ENCODE measurements at places on chromosomes 6 and 20.
A peak's percentile ranks its signal among the peaks of the same experiment; 100 is the strongest.

DNA sequence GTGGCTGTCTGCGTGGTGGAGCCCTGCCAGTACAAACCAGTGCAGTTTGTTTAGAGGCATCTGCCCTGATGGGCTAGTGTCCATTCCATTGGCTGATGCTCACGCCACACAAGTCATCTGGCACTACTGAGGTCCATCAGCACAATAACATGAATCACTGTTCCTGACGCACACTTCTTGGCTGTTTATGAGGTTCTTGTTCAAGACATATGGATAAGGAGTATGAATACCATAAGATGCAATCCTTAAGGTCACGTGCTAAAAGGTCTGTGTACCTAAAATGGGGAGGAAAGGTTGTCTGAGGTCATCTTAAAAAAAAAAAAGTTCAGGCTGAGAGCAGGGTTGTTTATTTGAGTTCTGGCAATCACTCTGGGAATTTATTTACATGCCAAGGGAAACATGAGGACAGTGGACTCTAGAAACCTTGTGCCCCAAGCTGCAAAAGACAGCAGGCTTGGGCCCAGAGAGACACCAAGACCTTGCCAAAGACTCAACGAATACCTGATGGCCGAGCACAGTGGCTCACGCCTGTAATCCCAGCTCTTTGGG is 54.1 kb upstream of the SHLD1 start:
- no peak for DNase-seq

DNA sequence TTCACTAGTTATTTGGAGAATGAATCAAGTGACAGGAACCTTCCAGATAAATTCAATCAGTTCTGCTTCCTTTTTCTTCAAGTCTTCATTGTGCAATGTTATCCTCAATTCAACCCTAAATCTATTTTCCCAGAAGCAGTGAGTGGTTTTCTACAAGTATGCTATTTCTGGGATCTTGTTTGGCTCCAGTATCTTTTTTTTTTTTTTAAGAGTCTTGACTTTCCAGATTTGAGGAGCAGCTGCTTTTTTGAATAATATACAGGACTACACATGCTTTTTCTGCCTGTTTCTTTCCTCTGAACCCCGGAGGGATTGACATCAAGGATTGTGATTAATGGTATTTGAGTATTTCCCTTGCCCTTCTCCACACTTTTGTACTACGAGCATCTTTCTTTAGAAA is 339.2 kb upstream of the JAG1 start:
- DNase-seq, result no peak

DNA sequence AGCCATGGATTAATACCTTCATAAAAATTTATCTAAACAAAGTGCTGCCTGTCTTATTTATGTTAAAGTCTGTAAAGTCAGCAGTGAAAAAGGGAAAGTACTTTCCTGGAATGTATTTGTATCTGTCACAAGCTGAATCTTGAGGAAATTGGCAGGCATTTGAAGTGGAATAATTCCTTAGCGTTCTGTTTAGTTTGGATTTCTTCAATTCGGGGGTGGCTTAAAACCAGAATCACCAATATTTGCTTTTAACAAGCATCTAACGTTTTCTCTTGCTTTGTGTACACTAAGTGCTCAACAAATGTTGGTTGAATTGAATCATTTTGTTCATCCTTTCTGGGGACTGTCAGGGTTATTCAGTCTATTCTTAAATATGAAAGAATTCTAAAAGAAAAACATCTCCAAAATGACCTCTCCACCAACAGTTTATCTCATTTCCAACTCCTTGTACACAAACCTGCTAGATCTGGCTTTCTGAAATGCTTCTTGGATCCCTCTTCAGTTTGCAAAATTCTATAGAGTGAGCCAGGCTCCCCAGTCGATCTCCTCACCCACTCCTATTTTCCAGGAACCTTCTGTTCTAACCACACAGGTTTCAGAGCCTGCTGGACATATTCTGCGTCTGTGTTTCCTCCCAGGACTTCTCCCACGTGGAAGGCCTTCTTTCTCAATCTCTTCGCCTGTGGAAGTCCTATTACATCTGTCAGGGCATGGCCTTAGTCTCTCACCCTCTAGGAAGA is 2.0 kb upstream of the NPEPL1 start:
- no peak for DNase-seq

DNA sequence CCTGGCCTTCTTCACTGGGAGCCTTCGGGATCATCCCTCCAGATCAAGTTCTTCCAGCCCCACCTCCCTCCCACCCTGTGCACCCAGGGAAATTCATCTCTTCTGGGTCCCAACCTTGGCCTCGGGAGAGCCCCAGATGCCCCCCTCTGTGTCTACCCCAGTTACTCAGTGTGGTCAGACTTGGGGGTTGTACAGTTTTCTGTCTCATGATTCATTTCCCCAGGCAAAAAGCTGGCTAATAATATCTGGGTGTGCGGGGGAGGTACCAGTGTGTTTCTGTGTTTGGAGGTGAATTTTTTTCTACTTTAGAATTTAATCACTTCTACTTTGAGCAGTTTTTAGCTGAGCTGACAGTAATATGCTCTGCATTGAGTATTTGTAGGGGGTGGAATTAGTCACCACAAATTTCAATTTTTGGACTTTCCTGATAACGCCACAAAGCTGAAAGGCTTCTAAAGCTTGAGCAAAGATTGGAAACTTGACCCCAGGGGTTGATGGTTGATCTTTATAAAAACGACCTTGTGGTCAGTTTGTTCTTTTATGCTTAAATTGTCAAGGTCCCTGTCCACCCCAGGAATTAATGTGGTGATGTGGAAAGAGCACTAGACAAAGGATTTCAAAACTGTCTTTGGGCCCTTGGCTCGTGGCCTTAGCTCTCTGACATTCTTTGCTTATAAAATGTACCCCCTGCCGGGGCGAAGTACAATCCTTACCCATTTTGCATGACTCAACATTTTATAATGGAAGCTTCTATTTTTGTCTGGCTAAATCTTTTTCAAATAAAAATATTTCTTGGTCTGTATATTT is 284.7 kb upstream of the TAB2 start:
- DNase-seq, result no peak

- DNase-seq, result no peak
These were observed 53.3 kb downstream of the ISM1 start for GRCh38 chr20:13274275-13274861.

DNA sequence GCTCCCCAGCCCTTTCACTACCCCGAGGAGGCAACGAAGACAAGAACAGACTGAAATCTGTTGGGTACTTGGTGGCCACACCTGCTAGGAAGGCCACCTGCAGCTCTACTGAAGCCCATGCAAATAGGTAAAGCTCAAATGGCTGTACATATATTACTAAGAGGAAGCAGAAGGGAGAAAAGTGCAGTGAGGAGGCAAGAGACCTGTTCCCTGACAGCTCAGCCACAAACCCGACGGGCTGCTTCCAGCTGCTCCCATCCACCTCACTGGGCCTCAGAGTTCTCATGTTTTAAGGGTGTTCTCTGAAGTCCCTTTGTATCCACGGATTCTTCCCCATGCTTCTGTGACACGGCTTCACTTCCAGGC is 24.6 kb downstream of the TRAM2 start:
- DNase-seq, result no peak

GRCh38 chr20:48190757-48191156 is 405.5 kb upstream of the SULF2 start:
- no peak for DNase-seq

DNA sequence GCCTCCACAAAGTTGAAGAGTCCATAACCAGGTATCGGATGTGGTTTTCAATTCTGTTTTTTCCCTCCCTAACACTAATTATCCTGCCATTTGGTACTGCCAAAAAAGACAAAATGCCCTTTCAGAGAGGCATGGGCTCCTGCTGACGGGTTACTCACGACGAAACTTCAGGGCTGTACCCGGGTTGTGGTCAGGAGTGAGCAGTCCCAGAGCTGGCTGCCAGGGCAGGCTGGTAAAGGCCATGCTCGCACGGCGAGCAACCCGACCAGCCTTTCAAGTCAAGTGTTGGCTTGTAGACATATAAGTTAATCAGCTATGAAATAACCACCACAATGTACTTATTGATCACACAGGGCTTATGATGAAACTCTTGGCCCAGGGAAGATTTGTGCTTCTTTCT is 152.5 kb downstream of the FOXC1 start:
- DNase-seq, result no peak

DNA sequence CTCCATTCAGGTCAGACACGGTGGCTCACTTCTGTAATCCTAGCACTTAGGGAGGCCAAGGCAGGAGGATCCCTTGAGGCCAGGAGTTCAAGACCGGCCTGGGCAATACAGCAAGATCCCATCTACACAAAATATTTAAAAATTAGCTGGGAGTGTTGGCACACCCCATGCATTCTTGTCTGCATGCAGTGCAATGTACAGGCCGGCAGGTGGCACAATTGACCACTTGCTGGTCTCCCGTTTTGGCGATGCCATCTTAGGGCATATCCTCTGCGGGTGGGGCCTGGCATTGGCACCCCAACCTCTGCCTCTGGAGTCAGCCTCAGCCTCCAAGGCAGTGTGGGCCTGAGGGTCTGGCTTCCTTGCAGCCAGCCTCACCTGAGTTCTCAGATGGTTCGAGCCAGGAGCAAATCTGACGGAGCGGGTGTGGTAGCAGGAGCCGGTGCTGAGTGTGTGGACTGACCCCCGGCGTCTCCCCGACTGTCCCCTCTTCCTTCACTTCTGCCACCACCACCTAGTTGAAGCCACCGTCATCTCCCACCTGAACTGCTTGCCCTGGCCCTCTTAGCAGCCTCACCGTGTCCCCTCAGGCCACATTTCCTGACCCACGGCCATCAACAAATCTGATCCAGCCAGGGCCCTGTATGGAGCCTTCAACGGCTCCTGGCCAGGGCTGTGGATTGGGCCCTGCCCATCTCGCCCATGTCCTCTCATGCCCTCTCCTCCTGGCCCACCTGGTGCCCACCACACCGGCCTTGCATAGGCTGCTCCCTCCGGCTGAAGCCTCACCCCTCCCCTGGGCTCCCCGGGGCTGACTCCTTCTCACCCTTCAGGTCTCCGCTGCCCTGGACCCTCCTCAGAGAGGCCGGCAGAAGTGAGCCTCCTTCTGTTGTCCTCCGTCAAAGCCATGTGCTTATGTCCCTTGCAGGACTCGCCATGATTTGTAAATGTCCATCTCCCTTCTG is 44.0 kb downstream of the EFCAB8 start:
- peak; percentile 27 for DNase-seq

- DNase-seq, result no peak
These were observed 99.3 kb upstream of the BMP5 start for GRCh38 chr6:55974688-55975087.

DNA sequence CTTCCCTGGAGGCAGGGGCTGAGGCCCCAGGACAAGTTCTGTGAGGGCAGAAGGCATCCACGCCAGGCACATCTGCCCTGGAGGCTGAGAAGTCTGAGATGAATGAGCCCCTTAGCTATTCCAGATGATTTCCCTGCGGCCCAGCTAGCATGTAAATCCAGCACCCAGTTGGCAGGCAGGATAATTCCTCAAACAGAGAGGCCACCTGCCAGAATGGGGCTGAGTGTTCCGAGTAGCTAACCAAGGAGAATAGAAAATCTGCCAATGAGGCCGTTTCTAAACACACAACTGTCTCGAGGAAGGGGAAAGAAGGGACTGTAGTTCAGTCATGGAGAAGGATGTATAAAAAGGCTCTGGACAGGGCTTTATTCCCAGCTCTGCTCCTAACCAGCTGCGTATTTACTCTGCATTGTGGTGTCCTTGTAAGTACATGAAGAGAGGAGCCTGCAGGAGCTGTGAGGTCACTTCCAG is 211.4 kb upstream of the CDYL start:
- no peak for DNase-seq

DNA sequence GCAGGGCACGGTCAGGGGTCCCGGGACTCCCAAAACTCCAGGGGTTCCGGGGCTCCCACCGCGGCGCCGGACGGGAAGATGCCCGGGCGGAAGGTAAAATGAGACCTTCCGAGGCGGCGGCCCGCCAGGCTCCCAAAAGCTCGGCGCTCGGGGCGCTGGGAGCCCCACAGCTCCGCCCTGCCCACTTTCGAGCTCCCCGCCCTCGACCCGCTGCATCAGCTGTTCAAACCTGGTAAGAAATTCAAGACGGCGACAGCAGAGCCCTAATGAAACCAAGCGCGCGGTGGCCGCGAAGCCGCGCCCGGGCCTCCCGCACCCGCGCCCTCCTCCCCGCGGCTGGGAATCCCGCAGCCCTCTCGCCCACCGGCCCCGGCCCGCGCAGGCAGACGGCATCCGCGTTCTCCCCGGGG is 369 bp downstream of the SLC4A11 start:
- peak; percentile 29 for DNase-seq

DNA sequence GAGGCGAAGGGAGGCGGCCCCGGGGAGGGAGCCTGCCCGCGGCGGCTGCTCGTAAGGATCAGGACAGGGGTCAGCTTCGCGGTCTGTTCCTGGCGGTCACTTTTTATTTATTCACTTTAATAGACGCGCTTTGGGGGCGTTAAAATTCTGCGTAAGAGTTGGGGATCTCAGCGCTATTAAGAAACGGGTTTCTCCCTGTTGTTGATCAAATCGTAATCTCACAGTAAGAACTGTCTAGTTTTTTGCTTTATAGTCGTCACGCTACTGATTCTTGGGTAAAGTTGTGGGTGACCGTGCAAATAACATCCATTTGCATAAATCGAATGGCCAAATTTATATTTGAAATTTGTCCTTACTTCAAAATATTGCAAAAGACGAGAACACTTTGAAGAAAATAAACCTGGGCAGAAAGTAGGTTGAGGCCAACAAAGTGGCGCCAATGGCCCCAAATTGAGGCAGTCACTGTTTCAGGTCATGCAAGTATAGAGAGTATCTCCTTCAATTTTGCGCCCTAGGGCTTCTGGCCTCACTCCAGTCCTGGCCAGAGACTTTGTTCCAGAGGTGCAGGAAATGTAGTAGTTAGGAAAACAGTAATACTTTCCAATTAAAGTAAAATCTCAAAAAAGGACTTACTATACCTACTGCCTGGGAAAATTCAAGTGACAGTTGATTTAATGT is 963 bp upstream of the RMND1 start:
- DNase-seq, result no peak

DNA sequence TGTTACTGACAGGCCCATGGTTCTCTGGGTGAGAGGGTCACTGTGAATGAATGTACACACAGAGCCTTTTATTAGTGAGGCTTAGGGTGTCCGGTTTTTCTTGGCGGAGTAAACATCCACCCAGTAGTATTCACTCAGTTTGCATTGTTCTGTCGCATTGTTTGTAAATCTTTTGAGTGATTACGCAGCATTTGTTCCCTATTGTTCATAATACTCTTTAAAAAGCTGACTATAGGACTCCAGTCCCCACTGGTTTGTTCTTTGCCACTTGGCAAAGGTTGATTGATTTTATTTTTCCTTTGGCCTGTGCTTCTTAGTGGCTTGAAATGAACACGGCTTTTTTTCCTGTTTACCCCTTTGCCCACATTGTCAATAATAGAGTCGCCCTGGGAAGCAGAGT is 130.1 kb upstream of the ESR1 start:
- DNase-seq, result no peak

GRCh38 chr6:54515013-54515412 is 206.8 kb downstream of the TINAG start:
- DNase-seq, result no peak

DNA sequence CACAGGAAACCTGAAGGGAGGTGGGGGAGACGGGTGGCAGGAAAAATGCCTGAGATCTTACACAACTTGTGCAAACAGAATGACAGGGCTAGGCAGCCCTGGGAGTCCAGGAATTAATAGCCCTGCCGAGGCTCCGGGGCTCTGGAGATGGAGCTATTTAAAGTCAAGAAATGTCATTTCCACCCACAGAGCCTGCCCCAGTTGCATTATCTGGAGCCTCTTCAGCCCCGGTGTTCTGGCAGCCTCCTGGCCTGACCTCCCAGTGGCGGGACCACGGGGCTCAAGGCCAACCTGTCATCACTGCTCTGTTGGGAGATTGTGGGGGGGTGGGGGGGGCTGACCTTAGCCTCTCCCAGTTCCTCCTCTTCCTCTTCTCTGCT is 28.5 kb upstream of the SCUBE3 start:
- DNase-seq, result no peak
